ENCODE measurements at places on chromosomes 2 and 18.

DNA sequence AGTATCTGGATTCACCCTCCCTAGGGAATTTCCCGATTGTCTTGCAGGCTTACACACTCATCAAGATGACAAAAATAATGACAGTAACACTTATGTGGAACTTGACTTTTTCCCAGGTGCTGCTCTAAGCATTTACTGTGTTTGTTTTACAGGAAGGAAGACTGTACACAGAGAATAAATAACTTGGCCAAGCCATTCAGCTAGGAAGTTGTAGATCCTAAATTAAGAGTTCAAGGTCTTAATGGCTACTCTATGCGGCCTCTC, 549 bp upstream of the DPP4 start:
- no peak for DNase-seq

- no peak for DNase-seq
These were observed 111.5 kb upstream of the CNGA3 start for GRCh38 chr2:98234776-98235175.

DNA sequence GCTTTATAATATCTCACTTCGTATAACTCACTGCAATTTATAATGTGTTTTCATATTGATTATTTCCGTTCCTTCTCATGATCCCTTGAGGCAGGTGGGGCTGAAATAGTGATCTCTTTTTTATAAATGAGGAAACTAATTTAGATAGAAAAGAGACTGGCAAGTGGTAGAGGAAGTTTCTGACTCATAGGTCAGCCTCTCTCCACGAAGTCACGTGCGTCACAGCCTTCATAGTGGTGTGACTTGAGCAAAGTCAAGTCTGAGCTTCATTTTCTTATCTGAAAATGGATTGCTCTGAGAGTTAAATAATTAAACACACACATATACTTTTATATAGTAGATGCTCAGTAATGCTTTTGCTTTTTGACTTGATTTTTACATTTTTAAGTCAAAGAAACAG, 19.9 kb downstream of the ABCG5 start:
- DNase-seq: peak; percentile 65

GRCh38 chr2:102070058-102070642, 72.4 kb upstream of the IL1R1 start:
- DNase-seq: no peak

GRCh38 chr2:63614448-63614968, 25.7 kb downstream of the MDH1 start:
- DNase-seq: no peak

- peak; percentile 46 for DNase-seq
These were observed 18.6 kb downstream of the THADA start for GRCh38 chr2:43576981-43577892.

DNA sequence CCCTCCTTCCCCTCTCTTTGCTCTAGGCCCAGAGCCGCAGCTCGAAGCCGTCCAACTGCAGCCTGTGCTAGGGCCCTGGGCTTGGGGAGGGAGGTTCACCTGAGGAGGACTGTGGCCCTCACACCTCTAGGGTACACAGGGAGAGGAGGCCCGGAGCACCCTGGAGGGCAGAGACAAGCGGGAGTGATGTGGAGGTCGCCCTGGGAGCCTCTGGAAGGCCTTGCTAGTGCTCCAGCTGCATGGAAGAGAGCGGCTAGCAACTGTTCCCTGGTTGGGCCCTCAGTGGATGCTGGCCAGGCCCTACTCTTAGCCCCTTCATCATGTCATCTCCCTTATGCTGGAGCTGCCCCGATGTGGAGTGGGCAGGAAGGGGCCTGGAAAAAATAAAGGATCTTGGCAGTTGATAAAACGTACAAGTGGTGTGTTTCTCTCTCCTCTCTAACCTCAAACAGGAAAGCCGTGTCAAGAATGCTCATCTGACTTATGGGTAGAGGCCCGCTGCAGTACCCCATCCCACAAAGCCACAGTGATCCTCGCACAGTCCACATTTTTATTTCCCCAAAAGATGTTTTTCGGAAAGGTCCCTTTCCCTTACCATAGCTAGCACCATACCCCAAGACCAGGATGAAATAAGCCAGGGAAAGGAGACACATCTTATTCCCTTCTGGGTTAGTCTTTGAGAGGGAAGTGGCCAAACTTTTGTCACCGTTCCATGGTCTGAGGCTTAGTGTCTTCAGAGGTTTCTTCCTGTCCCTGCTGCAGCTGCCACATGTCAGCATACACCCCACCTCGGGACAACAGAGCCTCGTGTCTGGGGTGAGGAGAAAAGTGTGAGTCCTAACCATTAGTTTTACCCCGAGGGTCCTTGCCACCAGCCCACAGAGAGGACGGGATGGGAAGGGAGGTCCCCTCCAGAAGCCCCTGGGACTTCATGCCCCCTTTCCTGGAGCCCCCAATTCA, 2.9 kb downstream of the ZFAND2B start:
- no peak for DNase-seq

GRCh38 chr2:65142515-65142914, 12.6 kb upstream of the RAB1A start:
- DNase-seq: peak; percentile 28

GRCh38 chr2:122736279-122736678, 980.8 kb downstream of the TSN start:
- DNase-seq: no peak

DNA sequence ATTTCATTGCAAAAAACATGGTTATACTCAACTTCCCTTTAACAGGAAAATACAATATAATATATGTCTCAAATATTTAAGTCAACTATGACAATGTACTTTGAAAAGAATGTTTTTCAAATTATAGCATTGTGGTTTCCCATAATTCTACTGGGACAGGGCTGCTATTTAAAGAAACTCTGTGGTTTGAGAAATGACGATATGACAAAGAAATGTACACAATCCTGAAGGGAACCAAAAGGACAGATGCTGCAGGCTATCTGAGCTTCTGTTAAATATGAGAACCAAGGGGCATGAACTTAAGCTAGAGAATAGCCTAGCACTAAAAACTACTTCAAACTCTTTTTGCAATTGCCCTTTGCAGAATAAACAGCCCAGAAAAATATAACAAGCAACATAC, 415.9 kb downstream of the GRB14 start:
- DNase-seq: no peak

DNA sequence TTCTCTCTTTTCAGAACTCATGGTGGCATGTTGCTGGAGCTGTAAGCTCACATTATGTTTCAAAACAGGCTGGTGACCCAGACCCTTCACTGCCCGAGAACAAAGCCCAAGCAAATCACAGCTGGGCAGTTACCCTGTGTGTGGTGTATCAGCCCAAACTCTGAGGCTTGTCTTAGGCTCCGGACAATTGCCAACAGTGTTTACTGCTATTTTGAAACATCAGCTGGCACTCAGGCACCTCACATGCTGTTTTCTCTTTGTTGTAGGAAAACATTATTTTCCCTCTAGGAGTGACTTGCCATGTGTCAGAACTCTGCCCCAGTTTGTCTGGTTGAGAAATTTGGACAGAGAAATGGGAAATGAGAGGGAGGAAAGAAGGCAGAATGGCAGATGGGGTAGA, 237.6 kb upstream of the APCDD1 start:
- DNase-seq: no peak

GRCh38 chr18:6374340-6374739, 40.4 kb downstream of the L3MBTL4 start:
- DNase-seq: no peak

- DNase-seq: peak; percentile 19
These were observed 2.0 kb downstream of the CNNM4 start for GRCh38 chr2:96762529-96763311.

DNA sequence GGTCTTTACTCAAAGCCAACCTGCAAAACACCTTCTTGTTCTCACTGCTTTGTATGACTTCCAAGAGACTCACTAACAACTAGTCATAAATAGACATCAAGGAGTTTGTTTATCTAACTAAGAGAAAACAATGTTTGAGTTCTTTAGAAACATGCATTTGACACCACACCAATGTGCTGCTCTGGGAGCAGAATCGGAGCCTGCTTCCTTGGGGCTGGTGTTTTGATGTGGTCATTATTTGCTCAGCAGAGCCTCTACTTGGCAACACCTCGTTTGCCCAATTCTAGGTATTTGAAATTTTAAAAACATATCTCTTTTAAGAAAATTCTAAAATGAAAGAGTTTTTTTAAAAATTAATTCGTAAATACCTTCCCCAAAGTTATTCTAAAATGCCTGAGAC, 167.5 kb downstream of the BCL2 start:
- no peak for DNase-seq

DNA sequence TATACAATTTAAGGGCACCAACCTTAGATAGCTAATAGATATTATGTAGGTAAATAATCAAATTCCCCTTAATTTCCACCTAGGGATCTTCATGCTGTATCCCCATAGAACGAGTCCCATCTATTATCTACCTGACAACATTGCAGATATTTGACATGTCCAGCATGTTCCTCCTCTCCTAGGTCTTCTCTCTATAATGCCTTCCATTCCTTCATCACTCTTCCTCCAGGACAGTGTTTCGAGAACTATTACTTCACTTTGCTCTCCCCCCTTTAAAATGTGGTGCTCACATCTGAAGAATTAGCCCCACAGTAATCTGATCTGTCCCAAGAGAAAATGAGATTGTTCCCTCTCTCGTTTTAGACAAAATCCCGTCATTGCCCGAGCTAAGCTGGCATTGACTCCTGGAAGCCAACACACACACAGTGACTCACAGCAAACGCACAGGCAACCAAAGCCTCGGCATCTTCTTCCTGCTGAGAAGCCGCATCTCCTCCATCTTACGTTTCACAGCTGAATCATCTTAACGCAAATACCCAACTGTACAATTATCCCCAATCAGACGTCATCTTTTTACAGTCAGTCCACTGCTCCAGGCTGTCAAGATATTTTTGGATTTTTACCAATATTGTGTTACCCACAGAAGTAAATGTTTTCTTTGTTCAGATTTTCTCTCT, 162.9 kb upstream of the AGAP1 start:
- DNase-seq: no peak

- DNase-seq: no peak
These were observed 174.2 kb downstream of the PRPF40A start for GRCh38 chr2:152542995-152543481.

DNA sequence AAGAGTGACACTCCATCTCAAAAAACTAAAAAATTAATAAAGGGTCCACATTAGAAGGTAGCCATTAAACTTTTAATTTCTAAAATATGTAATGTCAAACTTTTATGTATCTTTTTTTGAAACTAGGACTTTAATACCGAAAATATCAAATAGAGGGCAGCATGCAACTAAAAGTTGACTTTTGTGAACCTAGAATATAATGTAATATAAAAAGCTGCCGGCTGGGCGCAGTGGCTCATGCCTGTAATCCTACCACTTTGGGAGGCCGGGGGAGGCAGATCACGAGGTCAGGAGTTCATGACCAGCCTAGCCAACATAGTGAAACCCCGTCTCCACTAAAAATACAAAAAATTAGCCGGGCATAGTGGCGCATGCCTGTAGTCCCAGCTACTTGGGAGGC, 62.8 kb downstream of the INO80D start:
- DNase-seq: no peak

- no peak for DNase-seq
These were observed 82.0 kb upstream of the OTX1 start for GRCh38 chr2:62968668-62969067.

GRCh38 chr2:74457129-74457548, 1.1 kb upstream of the WBP1 start:
- DNase-seq: no peak

- DNase-seq: no peak
These were observed 50.1 kb downstream of the ZEB2 start for GRCh38 chr2:144469798-144470197.

DNA sequence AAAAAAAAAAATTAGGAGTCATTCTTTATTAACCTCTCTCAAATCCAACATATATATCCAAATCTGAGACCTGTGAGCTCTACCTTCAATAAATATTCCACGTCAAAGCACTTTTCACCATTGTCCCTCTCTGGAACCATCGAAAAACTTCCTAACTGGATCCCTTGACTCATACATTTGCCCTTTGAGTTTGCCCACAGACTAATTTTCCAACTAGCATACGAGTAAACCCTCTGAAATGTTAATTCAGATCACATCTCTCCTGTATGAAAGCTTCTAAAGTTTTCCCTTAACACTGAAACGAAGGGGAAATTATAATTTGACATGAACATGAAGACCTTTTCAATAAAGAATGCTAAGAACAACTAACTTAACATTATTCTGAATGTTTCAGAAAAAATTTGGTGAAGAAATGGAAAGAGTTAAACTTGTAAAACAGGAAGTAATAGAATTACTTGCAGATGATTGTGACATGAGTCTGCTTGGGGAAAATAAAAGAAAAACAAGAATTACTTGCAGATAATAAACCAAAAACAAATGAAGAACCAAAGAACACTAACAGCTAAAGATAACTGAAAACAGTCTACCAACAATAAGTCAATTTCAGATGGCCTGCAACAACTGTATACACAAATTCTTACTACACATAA, 110.6 kb downstream of the C2orf74 start:
- DNase-seq: no peak

DNA sequence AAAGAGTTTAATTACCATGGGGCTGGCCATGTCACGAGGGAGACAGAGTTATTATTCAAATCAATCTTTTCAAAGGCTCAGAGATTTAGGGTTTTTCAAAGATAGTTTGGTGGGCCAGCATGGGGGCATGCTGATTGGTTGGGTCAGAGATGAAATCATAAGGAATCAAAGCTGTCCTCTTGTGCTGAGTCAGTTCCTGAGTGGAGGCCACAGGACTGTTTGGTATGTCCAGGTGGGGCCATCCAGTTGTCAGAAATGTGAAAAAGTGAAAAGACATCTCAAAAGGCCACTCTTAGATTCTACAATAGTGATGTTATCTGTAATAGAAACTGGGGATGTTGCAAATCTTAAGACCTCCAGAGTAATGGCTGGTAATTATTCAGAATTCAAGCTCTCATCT, 288.6 kb downstream of the EN1 start:
- DNase-seq: no peak

Measured in activated CD4-positive, alpha-beta T cell treated with anti-CD3 and anti-CD28 coated beads for 36 hours (primary cell).